ENCODE measurements at places on chromosomes 4 and X. TPM values are rescaled to one million over a fixed set of nuclear protein-coding genes. Genes with fewer than 3 reads are reported as not detected.
A peak's percentile ranks its signal among the peaks of the same experiment; 100 is the strongest.

- no peak for DNase-seq
Observed at GRCh38 chr4:123216946-123217345, 179.6 kb upstream of the SPRY1 start.

DNA sequence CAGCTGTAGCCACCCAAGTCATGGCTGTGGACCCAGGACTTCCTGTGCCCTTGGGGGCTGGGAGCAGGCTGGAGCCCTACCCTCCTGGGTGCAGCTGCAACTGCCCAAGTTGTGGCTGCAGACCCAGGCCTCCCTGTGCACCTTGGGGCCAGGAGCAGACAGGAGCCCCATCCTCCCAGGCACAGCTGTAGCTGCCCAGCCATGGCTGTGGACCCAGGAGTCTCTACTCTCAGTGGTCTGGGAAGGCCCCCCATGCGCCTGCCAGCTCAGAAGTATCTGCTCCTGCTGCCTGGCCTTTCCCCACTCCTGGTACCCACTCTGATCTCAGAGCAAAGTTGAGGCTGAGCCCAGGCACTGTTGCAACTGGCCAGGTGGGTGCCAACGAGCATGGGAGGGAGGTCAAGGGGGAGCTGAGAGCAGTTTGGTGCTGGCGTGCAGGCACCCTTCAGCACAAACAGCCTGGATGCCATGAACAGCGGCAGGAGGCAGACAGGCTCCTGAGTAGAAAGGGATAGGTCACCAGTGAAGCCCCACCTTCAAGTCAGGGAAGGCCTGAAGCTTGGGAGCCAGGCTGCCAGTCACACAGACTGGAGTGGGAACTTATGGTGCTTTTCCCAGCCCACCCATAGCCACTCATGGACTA is 21.5 kb downstream of the PRRG1 start:
- no peak for DNase-seq

Gene ZNF711
- total RNA-seq: 5.2 TPM

Gene RHOXF2B
- not detected for total RNA-seq

Gene BEND2
- not detected for total RNA-seq

DNA sequence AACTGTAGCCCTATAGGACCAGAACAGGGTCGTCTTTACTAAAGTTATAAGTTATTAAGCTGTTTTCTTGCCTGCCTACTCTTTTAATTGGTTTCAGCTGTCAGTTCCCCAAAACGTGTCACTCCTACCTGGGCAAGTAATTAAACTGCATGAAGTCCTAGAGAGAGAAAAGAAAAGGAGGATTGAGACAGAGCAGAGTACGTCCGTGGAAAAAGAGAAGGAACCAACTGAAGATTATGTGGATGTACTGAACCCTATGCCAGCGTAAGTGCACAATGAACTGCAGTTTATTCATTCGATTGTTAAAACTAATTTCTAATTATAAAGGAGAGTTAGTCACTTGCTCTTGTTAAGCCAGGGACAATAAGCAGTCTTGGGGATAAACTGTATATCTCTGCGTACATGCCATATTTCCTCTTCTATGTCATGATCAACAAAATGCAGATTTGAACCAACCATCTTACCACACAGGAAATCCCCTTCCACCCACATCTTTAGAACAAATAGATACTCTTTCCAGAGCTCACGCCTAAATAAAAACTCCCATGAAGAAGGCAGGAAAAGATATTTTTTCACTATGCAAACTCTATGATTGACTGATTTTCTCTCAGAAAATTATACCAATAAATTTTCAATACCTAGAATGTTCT is 22.8 kb downstream of the STAP1 start:
- DNase-seq: no peak

- DNase-seq: no peak
Observed at GRCh38 chrX:32041181-32041580, 969.3 kb upstream of the FTHL17 start.

Gene NAA11
- total RNA-seq: not detected

DNA sequence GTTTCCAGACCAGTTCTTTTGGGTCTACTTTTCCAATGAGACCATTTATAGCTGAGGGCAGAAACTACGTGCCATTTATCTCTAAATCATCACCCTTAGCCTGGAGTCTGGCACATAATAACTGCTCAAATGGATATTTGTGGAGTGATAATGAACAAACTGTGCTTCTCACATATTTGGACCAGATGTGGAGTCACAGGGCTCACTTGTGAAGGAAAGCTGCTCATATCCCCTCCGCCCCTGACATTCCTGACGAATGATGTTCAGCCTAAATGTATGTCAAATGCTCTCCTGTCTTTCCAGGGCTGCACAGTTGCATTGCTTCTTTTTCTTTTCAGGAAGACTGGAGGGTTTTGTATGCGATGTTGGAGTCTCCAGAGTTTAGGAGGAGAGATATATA is 110.1 kb downstream of the GBA3 start:
- no peak for DNase-seq

DNA sequence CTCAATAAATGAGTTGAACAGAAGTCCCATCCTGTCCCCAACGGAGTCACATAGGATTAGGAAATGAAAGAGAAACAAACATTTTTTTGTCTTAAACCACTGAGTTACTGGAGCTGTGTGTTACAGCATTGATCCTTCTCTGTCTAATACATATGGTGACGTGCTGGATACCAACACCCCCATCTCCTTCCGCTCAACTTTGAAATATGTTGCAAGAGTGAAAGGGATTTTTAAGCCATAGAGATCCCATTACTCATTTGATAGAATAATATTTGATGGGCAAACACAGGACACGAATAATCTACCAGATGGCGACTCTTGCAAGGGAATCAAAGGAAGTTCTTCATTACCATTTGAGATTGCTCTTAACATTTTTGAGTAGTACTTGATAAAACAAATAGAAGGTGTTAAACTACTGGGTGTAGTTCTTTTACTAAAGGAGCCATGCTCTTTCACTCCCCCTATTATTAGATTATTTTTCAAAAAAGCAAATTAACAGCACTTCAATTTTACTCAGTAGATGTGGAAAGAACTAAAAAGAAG is 140.5 kb downstream of the PACRGL start:
- no peak for DNase-seq

Gene ASMT
- total RNA-seq: not detected

DNA sequence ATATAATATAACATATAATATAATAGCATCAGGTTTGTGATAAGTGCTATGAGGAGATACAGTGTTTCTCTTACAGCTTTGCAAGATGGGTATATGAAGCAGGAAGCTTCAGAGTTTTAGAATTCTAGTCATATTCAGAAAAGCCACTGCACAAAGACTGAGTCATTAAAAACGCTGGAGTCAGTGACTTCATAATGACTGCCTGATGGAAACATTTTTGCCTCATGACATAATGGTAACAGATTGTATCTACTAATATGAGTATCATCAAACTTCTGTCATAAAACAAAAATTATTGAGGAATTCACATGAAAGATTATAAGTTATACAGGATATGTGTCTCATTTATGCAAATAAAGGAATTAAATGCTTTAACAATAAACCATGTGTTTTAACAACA is 46.8 kb downstream of the EPHA5 start:
- peak; percentile 62 for DNase-seq

Gene HTRA3
- total RNA-seq: 8.2 TPM

- no peak for DNase-seq
Observed at GRCh38 chr4:107065201-107065600, 29.1 kb upstream of the DKK2 start.

GRCh38 chr4:73068491-73069337 is 802 bp downstream of the COX18 start:
- peak; percentile 78 for DNase-seq

DNA sequence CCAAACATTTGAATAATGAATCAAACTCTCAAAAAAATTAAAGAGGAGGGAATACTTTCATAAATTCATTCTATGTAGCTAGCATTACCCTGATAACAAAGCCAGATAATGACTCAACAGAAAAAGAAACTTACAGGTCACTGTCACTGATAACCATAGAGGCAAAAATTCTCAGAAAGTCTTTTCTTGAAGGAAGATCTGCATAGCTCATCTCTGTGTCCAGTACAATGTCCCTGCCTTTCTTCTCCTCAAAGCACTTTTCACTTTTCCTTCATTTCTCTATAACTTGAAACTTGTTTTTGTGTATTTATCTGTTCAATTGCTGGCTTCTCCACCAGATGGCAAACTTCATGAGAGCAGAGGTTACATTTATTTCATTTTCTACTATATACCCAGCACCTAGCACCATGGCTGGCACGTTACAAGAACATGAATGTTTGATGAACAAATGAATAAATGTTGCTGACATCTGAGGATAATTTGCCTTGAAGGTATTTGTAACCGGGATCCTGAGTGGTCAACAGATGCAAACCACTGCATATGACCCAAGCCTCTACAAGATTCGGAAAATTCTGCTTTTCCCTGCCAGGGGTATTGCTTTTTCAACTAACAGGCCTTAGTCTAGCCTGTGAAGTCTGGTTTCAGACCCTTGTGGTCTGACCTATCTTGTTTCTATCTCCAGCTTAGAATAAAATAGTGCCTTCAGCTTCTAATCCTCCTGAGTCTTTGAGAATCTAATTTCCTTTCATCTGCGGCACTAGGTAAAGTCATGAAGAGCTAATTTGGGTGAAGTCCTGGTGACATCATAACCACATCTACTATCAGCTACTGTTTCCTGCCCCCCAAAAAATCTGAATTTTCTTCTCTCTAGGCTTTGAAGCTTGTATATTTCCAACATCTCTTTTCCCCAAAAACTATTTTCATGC is 52.5 kb upstream of the ANTXR2 start:
- DNase-seq: peak; percentile 65

DNA sequence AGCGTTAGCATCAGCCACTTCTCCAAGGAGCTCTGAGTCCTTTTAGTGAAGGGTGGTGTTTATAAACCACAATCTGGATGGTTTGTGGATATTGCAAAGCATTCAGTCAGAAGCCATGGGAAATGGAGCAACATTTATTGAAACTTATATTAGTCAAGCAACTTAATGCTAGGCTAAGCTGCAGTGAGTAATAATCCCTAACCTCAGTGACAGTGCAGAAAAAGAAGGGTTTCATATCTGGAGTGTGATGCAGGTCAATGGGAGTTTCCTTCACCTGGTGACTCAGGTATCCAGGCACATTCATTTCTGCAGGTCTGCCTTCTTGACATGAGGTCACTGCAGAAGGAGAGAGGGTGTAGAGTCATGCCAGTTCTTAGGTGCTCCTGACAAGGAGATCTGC is 10.4 kb upstream of the DRD5 start:
- DNase-seq: no peak

DNA sequence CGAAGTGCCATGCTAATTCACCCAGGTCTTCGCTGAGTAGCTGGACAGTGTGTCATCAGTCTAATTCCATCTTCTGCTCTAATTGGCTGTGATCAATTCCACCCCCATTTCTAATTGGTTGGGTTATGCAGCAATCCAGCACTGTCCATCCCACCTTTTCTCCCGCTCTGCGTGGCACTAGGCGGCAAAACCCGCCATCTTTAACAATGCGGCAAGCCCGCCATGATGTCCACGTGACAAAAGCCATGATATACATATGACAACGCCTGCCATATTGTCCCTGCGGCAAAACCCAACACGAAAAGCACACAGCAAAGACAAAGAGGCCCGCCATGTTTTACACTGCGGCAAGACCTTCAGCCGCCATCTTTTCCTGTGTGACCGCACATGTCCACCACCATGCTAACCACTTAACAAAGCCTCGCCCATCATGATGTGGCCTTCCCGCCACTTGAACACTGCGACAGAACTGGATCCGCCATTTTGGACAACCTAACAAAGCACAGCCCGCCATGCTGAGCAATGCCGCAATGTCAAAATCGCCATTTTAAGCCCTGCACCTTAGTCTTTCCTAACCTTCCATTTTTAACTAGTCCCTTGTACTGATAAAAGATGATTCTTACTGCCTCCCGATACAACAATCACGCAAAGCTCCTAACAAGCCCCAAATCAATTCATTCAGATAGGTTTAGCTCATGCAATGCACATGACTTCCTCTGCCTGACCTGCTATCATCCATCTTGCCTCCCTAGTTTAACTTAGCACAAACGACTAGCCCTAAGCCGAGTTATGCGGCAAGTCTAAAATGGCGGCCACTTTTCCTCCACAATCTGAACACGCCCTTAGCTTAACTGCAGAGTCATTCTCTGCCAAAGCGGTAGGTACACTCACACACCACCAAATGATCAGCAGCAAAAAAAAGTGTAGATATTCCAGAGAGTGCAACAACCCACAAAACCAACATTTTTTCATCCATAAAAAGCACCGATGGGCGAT is 288.3 kb downstream of the CHIC1 start:
- DNase-seq: no peak

Gene P2RY4
- total RNA-seq: not detected

Gene MAP7D2
- 0.15 TPM for total RNA-seq

DNA sequence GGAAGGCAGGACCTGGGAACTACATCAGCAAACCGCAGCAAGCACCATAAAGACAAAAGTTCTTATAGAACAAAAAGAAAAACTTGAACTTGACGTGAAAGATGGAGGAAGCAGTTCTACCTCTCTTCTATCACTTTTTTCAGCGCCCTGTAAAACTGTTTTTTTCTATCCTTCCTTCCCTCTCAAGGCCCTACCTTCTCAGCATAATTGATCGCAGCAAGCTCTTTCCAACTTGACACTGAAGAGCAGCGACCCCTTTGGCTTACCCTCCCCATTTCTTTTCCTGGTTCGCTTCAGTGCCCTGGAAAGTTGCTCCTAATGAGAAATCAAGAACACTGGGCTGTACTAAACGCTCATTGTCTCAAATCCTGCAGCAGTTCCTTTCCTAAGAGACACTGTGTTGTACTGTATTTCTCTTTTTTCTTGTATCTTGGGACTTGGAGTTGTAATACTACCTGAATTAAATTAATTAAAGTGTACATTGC is 150.6 kb upstream of the SLC4A4 start:
- no peak for DNase-seq

Gene IL2RG
- not detected for total RNA-seq

Gene TMPRSS11F
- total RNA-seq: not detected

Gene ZXDA
- 5.4 TPM for total RNA-seq

DNA sequence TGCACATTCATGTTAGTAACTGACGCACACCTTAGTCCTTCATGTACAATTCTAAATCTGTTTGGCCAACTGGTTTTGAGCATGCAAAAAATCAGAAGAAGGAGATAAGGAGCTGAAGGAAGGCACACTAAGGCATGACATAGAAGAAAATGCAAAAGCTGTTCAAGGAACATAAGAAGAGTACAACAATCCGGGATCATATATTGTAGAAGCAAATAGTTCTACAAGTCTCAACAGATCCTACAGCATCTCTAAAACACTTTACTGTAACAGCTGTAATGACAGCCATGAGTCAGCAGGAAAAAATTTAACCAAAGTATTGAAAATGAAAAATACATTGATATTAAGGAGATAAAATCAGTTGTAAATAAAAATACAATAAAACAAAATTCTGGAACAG is 57.7 kb downstream of the KLHL13 start:
- DNase-seq: no peak

- peak; percentile 21 for DNase-seq
Observed at GRCh38 chrX:72169008-72169728, 12.4 kb upstream of the PIN4 start.

DNA sequence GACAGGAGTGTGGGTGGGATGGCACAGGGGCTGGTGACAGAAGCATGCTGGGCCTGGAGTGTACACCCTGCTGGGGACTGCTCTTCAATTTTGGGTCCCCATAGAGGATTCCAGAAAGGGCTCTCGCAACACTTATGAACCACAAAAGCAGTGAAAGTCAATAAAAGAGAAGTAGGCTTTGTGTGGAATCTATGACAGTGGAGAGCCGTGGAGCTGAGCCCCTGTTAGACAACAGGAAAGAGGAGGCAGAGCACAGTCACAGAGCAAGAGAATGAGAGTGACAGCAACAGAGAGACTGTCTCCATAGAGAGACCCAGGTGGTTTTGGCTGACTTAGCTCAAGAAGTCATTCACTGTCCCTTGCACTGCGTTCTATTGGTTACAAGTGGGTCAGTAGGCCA is 135.1 kb upstream of the ATP6AP2 start:
- no peak for DNase-seq

- DNase-seq: no peak
Observed at GRCh38 chr4:98745366-98745765, 87.0 kb upstream of the TSPAN5 start.
